ENCODE measurements at places on chromosomes 6 and 20. TPM values are rescaled to one million over a fixed set of nuclear protein-coding genes. Genes with fewer than 3 reads are reported as not detected.

KIAA0408 gene
- 2.7 TPM for total RNA-seq

RAD21L1 gene
- total RNA-seq = 0.27 TPM

GRCh38 chr6:150756173-150756572 lies 109.3 kb upstream of the MTHFD1L start:
- DNase-seq = no peak
- H3K27me3 ChIP-seq = no peaks in the 10 kb centered on the region
- H3K4me3 ChIP-seq = no peak overlapping the region
- H3K27ac ChIP-seq = no peak overlapping the region
- no peaks in the 10 kb centered on the region for H3K36me3 ChIP-seq

- no peak for DNase-seq
- no peak overlapping the region for H3K4me3 ChIP-seq
- H3K36me3 ChIP-seq = no peaks in the 10 kb centered on the region
- H3K27me3 ChIP-seq = peaks cover 9% of the 10 kb centered on the region
- no peaks in the 10 kb centered on the region for H3K4me1 ChIP-seq
Measured at GRCh38 chr6:40148882-40149573, 214.8 kb upstream of the MOCS1 start.

Measured in activated CD4-positive, alpha-beta T cell treated with anti-CD3 and anti-CD28 coated beads, Interleukin-2, amount 10 ng/mL, durations not matched to agents 7 days and 5 days (primary cell).